ENCODE measurements at places on chromosomes 1 and 21.

DNA sequence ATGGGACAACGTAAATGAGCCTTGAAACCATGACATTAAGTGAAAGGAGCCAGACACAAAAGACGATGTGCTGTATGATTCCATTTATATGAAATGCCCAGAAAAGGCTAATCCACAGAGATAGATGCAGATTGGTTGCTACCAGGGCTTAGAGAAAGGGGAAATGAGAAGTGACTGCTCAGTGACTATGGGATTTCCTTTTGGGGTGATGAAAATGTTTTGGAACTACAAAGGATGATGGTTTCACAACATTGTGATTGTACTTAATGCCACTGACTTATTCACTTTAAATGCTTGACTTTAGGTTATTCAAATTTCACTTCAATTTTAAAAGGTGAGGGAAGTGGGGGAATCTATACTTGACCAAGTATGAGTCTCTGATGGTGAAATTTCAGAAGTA lies 414.3 kb downstream of the SETD4 start:
- DNase-seq: no peak

DNA sequence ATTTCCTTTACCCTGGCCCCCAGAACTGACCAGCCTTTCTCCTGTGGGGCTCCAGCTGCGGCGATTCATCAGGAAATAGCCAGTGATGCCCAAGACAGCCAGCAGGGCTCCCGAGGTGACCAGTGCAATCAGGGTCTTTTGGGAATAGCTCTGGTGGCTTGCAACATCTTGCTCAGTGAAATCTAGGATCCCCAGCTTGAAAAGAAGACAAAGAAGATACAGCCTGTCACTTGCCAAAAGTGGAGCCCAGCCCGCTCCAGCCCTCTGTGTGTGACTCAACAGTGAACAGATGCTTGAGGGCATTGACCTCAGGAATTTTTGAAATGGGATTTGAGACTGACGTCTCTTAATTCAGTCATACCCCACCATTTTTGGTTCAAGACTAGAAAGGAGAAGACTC lies 22.3 kb downstream of the CD34 start:
- no peak for DNase-seq

DNA sequence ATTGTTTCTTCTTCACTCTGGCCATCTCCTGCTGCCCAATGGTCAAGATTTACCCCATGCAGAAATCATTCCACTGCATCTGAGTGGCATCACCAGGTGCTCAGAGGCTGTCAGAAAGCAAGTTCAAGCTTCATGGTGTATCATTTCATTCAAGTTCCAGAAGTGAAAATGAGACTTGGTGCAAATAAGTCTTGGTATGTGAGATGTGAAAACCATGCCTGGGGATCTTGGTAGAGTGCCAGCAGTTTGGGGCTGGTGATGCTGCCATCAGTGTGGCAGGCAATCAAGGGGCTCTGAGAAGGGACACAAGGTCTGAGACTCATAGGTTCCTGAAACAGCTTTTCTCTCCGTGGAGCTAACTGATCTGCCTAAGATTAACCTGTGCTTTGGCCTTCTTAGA lies 52.0 kb downstream of the CD2 start:
- DNase-seq: no peak

- DNase-seq: no peak
These were observed 7.7 kb upstream of the MPZL1 start for GRCh38 chr1:167714098-167714438.

DNA sequence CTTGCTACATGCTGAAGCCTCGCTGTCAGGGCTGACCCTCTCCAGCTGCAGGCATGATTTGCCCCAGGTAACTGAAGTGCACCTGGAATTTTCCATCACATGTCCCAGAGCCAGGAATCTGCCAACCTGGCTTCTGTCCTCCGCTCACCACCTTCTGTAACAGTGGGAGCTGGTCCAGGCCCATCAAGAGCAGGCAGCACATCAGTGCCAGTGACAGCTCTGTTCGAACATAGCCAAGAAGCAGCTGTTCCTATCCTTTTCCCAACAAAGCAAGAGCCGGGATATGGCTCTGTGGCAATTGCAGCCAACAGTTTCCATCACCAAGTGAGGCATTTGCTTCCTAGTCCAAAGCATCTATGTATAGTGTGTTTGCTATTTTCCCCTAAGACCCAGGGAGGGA lies 42.2 kb upstream of the KANK4 start:
- no peak for DNase-seq

GRCh38 chr1:53343831-53344668 lies 16.2 kb upstream of the LRP8 start:
- no peak for DNase-seq

GRCh38 chr21:34055615-34056014 lies 17.8 kb upstream of the MRPS6 start:
- DNase-seq: no peak

- no peak for DNase-seq
These were observed 18.6 kb upstream of the MOB3C start for GRCh38 chr1:46635205-46635604.

DNA sequence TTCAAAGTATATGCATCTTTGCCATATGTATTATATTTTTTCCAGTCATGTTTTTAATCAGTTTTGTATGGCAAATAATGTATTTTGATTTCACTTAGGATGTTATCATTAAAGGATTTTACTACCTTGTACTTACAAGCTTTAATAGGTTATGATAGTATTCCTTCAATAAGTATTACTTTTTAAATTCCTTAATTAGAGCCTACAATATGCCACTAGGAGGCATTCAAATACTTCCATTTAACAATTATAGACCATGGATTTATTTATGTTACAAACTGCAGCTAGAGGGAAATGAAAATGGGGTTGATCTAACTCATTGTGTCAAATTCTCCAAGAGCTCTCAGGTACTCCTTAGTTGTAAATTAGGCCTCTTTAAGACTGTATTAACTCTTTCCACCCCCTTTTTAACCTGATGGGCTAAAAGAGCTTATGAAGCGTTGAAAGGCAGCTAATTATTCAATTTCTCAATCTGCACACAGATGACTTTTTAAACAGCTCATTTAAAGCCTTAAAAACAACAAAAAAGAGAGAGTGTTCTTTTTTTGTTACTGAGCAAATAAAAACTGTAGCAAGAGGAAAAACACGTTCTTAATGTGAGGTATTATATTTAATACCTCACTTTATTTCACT lies 156.2 kb downstream of the DENND1B start:
- DNase-seq: no peak

DNA sequence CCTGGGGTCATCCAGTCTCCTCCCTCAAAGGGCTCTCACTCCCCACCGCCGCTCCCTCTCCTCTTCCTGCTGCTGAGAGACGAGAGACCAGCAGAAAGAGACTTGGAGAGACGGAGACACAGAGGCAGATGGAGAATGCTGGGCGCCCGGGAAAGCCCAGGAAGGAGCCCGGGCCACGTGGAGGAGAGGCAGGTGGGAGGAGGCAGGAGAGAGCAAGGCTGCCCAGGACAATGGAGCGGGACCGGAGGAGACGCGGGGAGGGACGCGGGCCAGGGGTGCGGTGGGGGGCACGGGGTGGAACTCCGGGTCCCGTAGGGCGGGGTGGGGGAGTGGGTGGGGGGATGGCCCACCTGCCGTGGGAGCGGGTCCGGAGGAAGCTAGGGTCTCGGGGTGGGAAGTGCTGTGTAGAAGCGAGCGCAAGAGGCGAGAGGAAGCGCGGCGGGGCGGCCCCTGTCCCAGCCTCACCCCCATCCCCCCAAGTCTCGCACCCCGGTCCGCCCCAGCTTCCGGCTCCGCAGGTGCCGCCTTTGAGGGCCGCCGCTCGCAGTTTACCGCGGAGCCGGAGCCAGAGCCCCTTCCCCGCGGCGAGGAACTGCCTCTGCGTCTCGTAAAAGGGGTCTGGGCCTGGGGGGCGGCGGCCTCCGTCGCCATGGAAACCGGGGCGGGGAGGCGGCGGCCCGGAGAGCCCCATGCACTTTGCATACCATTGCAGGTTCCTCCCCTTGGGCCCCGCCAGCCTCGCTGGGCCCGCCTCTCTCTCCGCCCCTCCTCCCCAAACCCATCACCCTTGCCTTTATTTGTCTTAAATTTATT lies 11.7 kb upstream of the EPHA2 start:
- DNase-seq: peak; percentile 17

GRCh38 chr1:223140611-223141405 lies 2.2 kb downstream of the TLR5 start:
- DNase-seq: no peak

GRCh38 chr21:39108291-39109162 lies 74.7 kb downstream of the PSMG1 start:
- DNase-seq: no peak

DNA sequence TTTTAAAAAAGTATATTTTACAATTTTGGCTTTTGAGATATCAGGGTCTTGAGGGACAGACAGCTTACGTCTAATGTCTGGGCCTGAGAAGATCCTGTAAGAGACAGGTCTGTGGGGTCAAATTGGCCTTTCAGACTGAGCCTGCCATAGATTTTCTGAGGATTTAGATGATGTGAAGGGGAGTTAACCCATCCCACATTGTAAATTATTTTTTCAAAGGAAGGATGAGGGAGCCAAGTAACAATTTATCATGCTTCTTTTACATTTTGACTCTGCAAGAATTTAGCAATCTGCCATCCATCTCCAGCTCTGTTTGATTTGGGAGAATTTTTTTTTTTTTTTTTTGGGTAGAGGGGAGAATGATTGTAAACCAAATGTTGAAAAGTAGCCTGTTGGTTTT lies 160.9 kb downstream of the ROR1 start:
- no peak for DNase-seq

DNA sequence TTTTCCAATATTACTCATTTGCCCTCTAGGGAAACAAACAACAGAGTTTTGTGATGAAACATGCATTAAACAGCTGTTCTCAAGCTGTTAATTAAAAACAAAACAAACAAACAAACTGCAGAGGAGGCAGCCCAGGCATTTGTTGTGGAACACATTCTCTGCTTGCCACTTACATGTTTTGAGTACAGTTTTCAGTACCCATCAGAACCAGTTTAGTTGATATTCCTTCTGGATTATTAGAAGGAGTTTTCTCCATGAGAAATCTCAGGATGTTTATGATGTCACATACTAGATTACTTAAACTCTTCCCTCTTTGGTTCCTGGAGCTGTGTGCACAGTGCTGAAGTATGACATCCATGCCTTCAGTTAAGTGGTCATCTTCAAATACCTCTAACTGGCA lies at the start of gene OR2T6:
Gene OR2T6 (plus strand): TSS at position 301 of the 400 bp plus-strand sequence. CDS start 11,863 bp downstream, outside the sequence.
- no peak for DNase-seq

- DNase-seq: no peak
These were observed 35.1 kb downstream of the PTPRF start for GRCh38 chr1:43565600-43566360.

DNA sequence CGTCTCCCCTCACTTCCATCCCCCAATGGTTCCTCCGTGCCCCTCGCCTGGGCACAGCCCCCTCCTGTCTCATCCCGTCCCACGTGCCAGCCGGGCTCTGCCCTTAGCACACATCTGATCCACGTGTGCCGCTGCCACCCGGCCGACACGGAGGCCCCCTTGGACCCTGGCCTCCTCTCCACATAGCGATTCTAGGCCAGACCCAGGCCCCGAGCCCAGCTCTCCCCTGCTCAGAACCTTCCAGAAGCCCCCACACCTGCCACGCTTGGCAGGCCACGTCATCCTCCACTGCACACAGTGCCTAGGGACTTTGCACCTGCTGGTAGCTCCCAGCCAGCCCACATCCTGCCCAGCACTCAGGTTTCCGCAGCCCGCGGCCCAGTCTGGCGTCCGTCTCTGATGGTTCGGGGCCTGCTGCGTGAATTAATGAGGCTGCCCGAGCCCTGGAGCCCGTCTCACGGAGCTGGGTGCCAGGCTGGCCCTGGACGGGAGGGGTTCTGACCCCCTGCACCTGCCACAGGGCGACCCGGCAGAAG lies 20.1 kb downstream of the PLCH2 start:
- DNase-seq: no peak

- no peak for DNase-seq
These were observed 78.2 kb downstream of the GPR88 start for GRCh38 chr1:100616121-100616621.

GRCh38 chr1:216521477-216521876 lies 98.2 kb upstream of the USH2A start:
- DNase-seq: no peak

GRCh38 chr1:34970829-34971228 lies 14.3 kb downstream of the TMEM35B start:
- DNase-seq: no peak

- no peak for DNase-seq
These were observed 69.5 kb downstream of the RHOU start for GRCh38 chr1:228804640-228805413.

DNA sequence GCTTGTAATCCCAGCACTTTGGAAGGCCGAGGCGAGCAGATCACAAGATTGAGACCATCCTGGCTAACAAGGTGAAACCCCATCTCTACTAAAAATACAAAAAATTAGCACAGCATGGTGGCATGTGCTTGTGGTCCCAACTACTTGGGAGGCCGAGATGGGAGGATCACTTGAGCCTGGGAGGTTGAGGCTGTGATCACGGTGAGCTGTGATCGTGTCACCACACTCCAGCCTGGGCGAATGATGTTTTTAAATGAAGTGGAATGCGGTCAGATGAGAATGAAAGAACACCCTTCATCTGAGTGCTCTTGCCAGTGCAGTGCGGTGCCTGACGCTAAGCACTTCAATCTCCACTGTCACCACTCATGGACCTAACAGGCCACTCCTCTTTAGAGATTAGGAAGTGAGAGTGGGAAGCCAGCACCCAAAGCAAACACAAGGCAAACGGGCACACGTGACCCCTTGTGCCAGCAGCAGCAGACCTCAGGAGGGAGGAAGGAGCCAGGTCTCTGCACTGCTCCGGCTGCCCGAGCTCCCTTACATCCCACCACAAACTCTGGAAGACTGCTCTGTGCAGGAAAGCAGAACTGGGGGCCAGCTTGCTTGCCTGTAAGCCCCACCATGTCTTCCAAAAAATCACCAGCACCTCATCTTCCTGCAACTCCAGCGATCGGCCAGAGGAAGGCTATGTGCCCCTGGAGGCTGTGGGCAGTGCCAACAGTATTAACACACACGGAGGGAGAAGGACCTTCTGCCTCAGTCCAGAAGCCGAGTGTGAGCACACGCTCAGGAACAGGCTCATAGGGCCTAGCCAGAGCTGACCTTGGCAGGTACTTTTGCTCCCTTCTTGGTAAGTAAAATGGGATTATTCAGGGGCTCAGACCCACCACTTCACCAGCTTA lies 9.7 kb downstream of the CTNNBIP1 start:
- no peak for DNase-seq

- no peak for DNase-seq
These were observed 33.7 kb upstream of the DMBX1 start for GRCh38 chr1:46455951-46456350.

DNA sequence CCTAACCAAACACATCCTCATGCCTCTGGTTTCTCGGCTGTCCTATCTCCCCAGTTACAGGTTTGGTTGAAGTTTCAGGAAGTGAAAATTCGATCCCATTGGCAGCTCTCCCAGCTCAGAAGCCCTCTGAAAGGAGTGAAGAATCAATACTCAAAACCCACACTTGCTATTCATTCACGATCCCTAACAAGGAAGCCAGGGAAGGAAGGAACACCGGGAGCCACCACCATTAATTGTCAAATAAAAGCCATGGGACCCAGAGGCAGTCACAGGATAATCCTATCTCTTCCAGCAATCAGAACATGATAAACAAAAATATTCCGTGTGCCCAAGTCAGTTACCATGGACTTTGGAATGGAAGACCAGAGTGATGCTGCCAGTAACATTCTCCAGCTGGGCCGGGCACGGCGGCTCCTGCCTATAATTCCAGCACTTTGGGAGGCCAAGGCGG lies 7.0 kb downstream of the TMPRSS2 start:
- DNase-seq: no peak
